CD4-positive, alpha-beta memory T cell (primary cell): ENCODE measurements at places on chromosomes 5 and 9.

GRCh38 chr9:7009065-7009464, 251.3 kb downstream of the KDM4C start:
- no peak for DNase-seq

DNA sequence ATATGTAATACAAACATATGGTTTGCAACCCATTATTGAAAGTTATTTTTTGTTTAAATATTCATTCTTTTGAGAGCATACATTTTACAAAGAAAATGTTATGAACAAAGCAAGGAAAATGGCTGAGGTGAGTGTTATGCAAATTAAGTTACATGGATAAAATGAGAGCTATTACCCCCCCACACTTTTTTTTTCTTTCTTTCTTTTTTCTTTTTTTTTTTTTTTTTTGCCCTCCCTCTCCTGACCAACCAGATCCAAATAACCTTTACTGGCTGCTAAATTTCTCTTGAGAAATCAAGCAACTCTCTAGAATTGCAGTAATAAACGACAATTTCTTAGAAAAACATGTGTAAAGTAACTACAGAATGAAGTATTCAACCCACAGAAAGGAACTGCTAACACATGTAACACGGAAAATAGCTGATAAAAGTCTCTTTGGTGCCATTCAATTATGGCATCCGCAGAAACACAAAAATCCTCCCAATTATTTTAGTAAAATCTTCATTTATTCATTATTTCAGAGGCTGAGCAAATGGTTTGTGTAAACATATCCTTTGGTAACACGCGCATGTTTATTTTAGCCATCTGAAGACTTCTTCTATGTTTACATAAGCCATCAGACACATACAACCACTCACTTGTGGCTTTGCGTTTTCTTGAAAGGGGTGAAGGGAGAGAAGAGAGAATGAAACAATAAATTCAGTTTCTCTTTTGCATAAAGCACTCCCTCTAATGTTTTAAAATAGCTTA, 216.1 kb downstream of the NFIB start:
- DNase-seq = no peak

DNA sequence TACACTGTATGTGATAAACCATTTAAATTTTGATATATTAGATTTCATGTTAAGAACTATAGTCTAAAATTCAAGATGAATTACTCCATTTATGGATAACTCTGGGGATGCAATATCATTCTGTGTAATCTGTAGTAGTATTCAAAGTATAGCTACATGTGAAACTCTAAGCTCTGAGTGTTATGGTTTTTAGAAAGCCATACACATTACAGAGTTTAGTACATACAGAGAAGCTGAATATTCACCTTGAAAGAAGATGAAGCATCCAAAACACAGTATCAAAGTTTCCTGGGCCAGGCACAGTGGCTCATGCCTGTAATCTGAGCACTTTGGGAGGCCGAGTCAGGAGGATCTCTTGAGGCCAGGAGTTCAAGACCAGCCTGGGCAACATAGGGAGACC, 25.0 kb downstream of the ABHD17B start:
- DNase-seq = no peak

- no peak for DNase-seq
These were observed 10.9 kb upstream of the STX17 start for GRCh38 chr9:99895510-99895909.

- no peak for DNase-seq
These were observed 1.3 kb downstream of the PHYHD1 start for GRCh38 chr9:128921881-128922763.

DNA sequence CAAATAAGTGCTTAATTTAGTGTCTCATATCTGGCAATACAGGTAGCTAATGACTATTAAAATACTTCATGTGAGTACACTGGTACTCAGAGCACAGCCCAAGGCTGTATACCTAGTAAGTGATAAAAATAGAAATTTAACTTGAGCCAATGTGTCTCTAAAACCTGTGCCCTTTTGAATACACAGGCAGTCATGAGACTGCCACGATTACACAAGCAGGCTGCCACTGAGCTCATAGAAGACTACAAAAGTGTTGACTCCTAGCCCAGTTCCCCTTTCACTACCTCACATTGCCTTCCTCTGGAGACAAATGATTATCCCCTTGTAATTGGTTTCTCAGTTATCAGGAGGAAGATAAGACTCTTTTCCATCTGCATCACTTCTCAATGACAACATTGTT, 66.3 kb upstream of the PAPPA start:
- DNase-seq = no peak

GRCh38 chr5:98588215-98588614, 185.2 kb upstream of the RGMB start:
- no peak for DNase-seq

GRCh38 chr9:113654605-113655428, 191.3 kb downstream of the RGS3 start:
- no peak for DNase-seq
